ENCODE measurements at places on chromosomes 7 and 10. TPM values are rescaled to one million over a fixed set of nuclear protein-coding genes. Genes with fewer than 3 reads are reported as not detected.

CALML3 gene
- not detected for total RNA-seq

DNA sequence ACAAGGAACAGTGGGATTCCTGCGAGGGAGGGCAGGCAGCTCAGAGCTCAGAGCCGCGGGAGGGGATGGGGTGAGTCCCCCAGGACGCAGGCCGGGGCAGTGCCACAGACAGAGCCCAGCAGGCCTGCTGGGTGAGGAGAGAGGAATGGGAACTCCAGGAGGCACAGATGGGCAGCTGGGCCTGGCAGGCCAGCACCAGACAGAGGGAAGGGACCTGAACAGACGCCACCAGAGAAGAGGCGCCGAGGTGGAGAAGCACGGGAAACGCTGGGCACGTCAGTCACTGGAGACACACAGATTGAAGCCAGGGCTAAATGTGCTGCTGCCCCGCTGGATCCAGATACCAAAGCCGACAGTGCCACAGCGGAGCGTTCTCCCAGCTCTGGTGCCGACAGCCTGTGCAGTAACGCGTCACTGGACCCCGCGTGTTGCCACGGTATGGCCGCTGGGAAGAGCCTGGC, 225.8 kb downstream of the MAD1L1 start:
- DNase-seq: no peak

- DNase-seq: no peak
These were observed 116.3 kb downstream of the PAXIP1 start for GRCh38 chr7:154886591-154886990.

DNA sequence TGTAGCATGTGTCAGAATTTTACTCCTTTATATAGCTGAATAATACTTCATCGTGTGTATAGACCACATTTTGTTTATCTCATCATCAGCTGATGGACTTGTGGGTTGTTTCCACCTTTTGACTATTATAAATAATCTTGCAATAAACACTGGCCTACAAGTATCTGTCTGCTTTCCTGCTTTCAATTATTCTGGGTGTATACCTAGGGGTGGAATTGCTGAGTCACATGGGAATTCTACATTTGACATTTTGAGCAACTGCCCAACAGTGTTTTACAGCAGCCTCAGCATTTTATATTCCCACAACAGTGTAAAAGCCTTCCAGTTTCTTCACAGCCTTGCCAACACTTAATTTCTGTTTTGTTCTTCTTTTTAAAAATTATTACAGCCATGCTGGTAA, 200.3 kb upstream of the PRSS1 start:
- DNase-seq: no peak

HGF gene
- 0.05 TPM for total RNA-seq
